ENCODE measurements at places on chromosomes 3 and 15.

DNA sequence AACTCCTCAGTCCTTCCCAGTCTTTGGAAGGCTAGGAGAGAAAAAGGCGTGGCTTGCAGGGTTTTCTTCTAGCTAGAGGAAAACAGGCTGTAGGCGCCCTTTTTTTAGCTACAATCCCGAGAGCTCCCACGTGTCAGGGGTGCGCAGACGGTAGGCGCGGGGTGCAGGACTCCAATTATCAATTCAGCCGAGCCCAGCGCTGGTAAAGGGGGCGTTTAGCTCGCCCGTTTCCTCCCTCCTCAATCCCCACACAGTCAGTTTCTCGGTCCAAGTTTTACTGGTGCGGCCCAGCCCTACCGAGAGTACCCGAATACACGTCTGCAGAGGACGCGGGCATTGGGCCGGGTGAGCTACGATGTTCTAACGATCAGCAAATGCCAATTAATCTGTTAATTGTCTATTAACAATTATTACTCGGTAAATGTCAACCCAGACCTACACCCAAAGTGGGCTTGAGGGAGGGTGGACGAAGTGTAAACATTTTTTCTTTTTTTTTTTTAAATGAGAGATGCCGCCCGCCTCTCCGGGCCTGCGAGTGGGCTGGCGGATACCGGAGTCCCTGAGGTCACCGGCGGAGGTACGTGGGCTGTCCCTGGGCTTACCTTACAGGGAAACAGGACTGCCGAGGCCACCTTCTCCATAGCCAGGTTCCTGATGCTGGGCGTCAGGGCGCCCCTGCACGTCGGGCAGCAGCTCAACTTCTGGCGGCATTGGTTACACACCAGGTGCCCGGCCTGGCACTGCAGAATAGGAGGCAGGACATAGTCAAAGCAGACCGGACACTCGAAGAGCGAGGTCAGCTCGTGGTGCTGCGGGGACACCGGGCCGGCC is 923 bp downstream of the SIAH2 start:
- peak; percentile 17 for DNase-seq

DNA sequence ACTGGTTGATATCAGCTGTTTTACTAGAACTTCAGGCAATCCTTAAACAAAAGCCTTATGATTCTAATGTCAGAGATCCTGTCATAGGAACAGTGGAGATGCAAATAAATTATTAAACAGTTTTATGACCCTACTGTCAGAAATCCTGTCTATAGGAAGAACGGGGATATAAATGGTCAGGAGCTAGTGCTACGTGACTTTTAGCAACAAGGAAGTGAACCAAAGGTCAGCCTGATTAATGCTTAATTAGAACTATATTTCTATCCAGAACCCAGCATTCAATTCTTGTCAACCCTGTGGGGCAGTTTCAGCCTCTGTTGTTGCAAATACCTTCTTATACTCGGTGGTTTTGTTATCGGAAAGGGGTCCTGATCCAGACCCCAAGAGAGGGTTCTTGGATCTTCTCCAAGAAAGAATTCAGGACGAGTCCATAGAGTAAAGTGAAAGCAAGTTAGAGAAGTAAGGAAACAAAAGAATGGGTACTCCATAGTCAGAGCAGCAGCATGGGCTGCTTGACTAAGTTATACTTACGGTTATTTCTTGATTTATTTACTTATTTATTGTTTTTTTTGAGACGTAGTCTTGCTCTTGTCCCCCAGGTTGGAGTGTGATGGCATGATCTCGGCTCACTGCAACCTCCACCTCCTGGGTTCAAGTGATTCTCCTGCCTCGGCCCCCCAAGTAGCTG is 59.9 kb upstream of the RNU6-1 start:
- DNase-seq: no peak

GRCh38 chr3:133158686-133159085 is 120.5 kb downstream of the TMEM108 start:
- DNase-seq: no peak

DNA sequence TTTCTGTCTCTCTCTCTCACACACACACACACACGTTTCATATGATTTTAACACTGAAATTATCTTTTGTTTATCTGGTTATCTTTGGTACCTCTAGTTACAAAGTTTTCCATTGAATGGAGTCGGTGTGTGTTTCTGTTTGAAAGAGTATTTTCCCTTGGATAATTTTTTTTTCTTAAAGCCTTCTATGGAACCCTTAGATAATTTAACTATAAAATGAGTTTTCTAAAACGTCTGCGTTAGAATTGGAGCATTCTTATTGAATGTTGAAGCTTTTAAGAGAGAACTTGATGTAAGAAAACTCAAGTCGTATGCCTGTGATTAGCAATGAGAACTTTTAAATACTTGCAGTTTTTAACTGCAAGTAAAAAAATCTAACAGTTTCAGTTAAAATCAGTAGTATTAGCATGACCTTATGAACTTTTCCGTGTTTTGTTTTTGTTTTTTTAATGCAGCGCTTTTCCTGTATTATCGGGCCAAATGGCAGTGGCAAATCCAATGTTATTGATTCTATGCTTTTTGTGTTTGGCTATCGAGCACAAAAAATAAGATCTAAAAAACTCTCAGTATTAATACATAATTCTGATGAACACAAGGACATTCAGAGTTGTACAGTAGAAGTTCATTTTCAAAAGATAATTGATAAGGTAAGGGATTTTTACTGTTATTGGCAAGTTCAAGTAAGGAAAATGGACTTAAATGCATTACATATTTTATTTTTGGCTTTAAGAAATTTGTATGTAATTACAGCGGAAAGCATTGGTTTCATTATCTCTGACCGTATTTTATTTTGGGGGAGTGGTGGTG is 3.0 kb downstream of the SMC4 start:
- DNase-seq: no peak

DNA sequence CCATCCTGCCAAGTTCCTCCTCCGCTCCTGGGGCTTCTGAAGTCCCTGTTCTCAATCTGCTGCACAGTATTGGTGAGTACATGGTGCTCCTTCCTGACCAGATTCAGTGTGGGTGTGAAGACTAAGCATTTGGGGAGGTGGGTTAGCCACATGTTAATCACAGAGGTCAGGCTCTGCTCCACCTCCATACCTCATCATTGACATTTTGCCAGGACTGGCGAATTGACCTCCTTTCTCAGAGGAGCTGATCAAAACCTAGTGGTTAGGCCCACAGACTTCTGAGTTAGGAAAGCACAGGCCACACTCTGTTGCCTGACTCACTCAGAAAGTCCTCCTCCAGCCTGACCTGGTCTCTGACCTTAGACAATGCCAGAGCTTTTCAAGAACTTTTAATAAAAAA is 8.4 kb upstream of the RPS17 start:
- DNase-seq: no peak

DNA sequence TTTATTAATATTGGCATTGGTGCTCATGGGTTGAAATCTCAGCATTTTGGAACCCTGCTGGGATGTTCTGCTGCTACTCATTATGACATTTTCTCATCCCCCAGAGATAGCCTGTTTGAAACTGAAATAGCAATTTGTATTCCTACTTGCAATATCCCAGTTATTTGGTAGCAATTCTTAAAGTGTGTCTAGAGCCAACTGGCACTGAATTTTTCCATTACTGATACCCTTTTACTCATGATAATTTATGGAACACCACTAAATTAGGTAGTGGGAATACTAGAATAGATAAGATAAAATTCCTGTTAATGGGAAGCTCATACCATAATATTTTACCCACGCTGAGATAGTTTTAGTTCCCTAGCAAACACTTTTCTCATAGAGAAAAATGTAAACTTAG is 309.3 kb downstream of the SV2B start:
- no peak for DNase-seq

DNA sequence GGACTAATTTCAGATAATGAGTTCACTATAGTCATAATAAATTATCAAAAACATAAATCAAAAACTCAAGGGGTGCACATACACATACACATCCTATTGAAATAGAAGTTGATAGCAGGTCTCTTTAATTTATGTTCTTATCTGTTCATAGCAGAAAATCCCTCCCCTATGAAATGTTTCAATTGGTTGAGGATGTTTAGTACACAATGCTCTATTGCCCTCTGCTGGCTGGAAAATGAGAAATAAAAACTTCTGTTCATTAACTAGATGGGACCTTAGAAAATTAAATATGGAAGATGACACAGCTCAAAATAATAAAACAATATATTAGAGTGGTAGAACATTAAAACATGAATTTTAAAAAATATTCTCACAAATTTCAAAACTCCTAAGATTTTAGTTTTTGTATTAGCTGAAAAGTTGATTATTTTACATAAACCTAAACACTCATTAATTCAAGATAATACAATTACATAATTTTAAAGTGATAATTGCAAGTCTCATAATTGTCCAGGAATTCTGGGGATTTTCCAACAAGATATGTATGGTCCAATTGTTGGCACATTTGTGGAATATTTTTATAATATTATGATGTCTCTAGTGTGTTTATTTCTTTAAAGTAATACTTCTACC is 735.0 kb downstream of the ROBO1 start:
- DNase-seq: no peak

DNA sequence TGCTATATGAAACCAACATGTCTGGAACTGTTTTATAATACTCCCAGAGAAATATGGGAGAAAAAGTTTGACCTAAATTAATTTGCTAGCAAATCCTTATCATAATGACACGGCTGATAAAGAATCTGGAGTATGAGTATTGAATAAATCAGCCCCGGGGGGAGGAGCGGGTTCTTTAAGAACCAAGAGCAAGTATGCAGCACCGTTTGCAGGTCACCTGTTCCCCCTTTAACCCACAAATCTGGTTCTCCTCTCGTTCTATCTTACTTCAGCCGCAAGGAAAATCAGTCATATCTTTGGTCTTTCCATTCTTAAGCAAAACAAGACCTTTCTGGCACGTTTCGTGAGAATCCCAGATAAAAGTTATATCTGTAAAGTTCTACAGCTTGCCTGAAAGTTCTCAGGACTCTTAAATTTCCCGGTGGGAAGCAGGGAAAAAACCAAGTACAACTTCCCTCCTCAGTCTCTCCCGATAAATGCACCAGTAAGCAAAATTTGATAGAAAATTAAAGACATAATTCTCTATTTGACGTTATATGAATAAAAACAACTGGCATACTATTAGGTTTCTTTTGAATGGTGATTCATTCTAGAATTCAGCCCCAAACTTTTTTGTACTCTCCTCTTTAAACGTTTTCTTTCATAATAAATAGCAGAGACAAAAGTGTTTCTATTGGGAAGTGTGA is 348.6 kb downstream of the ZBBX start:
- no peak for DNase-seq

- no peak for DNase-seq
These were observed 27.7 kb upstream of the MFSD1 start for GRCh38 chr3:158773845-158774830.

GRCh38 chr15:78108300-78109084 is 16.1 kb downstream of the SH2D7 start:
- peak; percentile 88 for DNase-seq

GRCh38 chr3:149307435-149307783 is 26.0 kb downstream of the TM4SF18 start:
- no peak for DNase-seq

GRCh38 chr15:56371495-56372147 is 6.4 kb downstream of the TEX9 start:
- DNase-seq: no peak

- no peak for DNase-seq
These were observed 2.1 kb upstream of the SCAANT1 start for GRCh38 chr3:63914312-63914711.

GRCh38 chr3:172717493-172718088 is 6.7 kb upstream of the NCEH1 start:
- DNase-seq: no peak

All from CD4-positive, alpha-beta T cell treated with Interleukin-6 at 100 ng/mL for 8 hours (primary cell).